ENCODE measurements at places on chromosomes 5 and 9. TPM values are rescaled to one million over a fixed set of nuclear protein-coding genes. Genes with fewer than 3 reads are reported as not detected.

GRCh38 chr5:169944922-169945680, 35.2 kb downstream of the INSYN2B start:
- peak; percentile 21 for DNase-seq

- DNase-seq = no peak
Measured at GRCh38 chr9:30771760-30772159, 1612.7 kb upstream of the ACO1 start.

GRCh38 chr5:89457411-89458331, 574.7 kb upstream of the MEF2C start:
- no peak for DNase-seq

DNA sequence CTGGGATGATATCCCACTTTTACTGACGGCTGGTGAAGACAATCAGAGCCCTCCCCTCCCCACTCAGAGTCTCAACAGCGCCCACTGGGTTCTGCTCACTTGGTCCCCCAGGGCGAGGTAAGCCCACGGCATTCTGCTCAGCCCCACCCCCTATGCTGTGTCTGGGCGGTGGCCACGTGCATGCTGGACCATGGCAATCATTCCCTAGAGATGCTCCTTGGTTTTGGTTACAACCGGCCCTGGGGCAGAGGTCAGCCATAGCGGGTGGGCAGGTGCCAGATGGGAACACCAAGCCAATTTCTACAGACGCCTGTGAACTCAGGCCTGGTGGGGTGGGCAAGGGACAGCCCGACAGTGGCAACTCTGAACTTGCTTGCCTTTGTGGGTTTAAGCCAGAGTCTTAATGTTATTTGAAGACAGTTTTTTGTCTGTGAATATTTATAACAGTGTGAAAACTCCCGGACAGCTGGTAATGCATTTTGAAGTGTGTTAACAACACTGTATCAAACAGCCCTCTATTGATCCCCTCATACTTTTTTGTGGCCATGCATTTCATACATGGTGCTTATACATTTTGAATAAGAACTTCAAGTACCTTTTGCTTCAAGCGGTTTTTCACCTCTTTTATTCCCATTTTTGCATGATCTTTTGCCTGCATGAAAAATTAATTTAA, 94.2 kb downstream of the CRB2 start:
- DNase-seq = no peak

- DNase-seq = no peak
Measured at GRCh38 chr5:15584528-15584927, 84.5 kb downstream of the FBXL7 start.

DNA sequence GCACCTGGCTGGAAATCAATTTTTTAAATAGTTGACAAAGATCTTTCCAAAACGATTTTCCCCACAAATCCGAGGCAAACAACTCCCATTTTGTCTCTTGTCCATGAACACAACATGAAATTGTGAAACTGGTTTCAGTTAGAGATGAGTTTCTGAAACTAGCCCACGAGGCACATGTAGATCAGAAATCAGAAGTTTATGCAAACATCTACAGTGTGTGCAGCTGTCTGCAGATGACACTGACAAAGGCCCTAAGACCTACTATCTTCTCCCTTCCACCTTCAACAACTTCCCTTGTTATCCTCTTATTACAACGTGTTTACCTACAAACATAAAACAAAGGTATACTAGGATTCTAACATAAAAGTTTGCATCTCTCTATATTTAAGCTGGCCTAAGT, 183.3 kb downstream of the DIRAS2 start:
- no peak for DNase-seq

The SLC31A2 gene
- total RNA-seq = 11.2 TPM

DNA sequence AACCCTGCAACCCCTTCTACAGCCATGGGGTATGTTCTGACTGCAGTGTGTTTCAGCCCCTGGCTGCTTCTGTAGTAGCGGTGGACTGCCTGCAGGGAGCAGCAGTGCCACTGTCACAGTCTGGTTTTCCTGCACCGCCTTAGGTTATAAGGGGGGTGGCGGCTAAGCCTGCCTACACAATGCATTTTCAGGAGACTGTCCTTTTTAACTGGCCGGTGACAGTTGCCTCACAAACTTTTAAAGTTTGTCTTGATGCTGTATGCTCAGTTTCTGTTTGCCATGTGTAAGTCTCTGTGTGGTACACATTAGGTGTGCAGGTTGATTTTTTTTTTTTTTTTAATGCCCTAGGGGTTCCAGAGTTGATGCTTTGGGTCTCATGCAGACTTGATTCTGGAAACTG, 53.0 kb downstream of the NUP214 start:
- peak; percentile 60 for DNase-seq

The IL7R gene
- 87.8 TPM for total RNA-seq

GRCh38 chr9:110101531-110102161, 106.3 kb downstream of the C9orf152 start:
- peak; percentile 70 for DNase-seq

GRCh38 chr9:91176426-91176825, 185.3 kb downstream of the AUH start:
- DNase-seq = no peak

GRCh38 chr9:77215874-77216273, 38.5 kb downstream of the VPS13A start:
- DNase-seq = no peak

GRCh38 chr5:130077007-130077406, 172.7 kb downstream of the CHSY3 start:
- no peak for DNase-seq

The NKD2 gene
- 9.9 TPM for total RNA-seq

GRCh38 chr5:74082512-74083055, 456.6 kb downstream of the ARHGEF28 start:
- no peak for DNase-seq

GRCh38 chr5:126818736-126819135, 41.8 kb downstream of the LMNB1 start:
- DNase-seq = peak; percentile 39

- no peak for DNase-seq
Measured at GRCh38 chr5:74167206-74167929, 473.2 kb downstream of the ENC1 start.

DNA sequence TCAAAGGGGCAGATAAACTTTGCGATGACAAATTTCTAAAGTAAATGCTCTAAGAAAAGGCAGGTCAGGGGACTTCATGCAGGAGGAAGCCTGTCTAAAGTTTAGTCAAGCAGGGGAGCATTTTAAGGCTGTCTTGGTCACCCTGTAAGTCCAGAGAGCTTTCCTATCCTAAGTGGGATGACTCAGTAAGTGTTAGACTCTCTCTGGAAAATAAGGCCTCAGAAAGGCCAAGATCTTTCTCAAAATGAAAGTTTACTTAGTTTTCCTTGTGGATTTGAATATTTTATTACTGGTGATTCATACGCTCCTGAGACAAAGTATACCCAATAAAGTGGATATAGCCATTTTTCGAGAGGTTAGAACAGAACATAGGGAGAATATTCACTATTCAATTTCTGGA, 806.9 kb upstream of the CDH9 start:
- DNase-seq = no peak

The RASGEF1C gene
- total RNA-seq = not detected

GRCh38 chr9:75088646-75089372, 495 bp downstream of the OSTF1 start:
- peak; percentile 85 for DNase-seq

The PCDHA11 gene
- 1.6 TPM for total RNA-seq

DNA sequence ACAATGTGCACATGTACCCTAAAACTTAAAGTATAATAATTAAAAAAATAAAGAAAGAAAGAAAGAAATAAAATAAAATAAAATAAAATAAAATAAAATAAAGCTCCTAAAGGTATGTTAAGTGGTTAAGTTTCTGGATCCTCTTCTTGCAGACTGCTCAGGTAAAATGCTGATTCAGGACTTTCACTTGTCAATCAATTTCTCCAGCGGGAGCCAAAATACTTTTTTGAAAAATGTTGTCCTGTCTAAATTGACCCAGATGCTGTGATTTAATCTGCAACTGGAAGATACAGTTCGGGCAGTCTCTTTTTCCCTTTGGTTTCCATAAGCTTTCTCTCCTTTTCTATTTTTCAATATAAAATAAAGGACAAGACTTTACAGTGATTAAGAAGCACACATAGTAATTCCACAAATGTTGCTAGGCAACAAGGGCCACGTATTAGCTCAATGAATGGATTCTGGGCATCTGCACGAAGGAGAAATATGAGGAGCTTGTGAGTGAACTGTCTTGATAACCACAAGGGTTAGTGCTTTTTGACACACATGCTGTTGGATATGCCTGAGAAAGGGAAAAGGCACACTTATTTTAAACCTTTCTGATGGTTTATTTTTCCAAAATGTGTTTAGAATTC, 38.6 kb downstream of the HTR4 start:
- no peak for DNase-seq

The GPR150 gene
- 0.34 TPM for total RNA-seq

DNA sequence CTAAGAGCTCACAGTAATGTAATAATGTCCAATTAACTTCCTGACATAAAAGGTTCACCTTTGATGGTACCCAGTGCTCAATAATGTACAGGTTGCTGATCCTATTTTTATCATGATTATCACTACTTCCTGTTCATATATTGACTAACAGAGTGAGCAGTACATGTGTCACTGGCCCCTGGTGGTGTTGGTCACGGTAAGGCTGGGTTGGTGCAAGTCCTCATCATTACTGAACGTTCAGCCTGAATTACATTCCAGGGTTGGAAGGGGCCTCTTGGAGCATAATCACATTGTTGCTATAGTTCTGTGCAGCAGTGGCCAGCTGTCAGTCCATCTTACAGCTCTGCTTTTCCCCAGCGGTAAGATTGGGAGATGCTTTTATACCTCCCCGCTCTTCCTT, 24.2 kb upstream of the CKMT2 start:
- DNase-seq = no peak

- DNase-seq = no peak
Measured at GRCh38 chr9:134177186-134177585, 12.8 kb upstream of the RNU6ATAC start.

- no peak for DNase-seq
Measured at GRCh38 chr5:3373391-3373790, 222.2 kb upstream of the IRX1 start.

Measured in lung (tissue), 17 donors.